ENCODE measurements at places on chromosomes 1 and 21.

- no peak for DNase-seq
These were observed 115.0 kb downstream of the SYF2 start for GRCh38 chr1:25117233-25117823.

- no peak for DNase-seq
These were observed 35.2 kb downstream of the SLC45A1 start for GRCh38 chr1:8352886-8353785.

- DNase-seq = no peak
These were observed 35.0 kb downstream of the DNAJC6 start for GRCh38 chr1:65344171-65344814.

DNA sequence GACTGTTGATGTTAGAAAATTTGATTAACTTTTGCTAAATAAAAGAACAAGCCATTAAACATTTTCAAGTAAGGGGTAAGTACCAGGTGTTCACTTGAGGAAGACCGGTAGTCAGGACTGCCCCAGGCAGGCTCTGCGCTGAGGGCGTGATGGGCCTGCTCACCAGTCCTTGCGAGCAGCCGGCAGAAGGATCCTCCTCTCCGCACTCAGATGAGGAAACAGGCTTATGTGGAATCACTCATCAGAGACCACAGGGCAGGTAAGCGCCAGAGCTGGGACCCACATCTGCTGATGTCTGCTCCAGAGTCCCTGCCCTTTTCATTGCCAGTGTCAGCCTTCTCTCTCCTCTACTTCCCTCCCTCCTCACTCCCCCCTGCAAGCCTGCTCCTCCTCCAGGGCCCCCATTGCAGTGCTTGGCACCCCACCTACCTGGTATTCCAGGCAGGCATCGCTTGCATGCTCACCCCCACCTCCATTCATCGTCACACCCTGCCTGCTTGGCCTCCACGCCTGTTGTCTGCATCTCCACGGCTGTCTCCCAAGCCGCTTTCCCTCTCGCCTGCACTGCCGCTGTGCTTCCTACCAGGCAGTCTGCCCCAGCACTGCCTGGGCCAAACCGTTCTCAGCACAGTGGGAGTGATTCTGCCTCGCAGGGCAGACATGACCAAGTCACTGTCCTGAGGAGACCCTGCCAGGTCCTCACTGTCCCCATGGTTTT lies 24.7 kb upstream of the KDM4A start:
- DNase-seq = no peak

DNA sequence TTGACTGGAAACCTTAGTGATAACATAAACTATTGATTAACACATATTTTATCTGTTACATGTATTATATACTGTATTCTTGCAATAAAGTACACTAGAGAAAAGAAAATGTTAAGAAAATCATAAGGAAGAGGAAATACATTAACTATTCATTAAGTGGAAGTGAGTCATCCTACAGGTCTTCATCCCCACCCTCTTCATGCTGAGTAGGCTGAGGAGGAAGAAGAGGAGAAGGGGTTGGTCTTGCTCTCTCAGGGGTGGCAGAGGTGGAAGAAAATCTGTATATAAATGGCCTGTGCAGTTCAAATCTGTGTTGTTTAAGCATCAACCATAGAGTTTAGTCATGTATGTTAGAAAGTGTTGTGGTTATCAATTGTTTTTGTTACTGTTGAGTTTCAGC lies 66.1 kb upstream of the CHODL start:
- DNase-seq = no peak

- no peak for DNase-seq
These were observed 338 bp downstream of the ACAP3 start for GRCh38 chr1:1307261-1307922.
